Thoracic aorta (tissue), 2 donors: ENCODE measurements at places on chromosomes 3 and 15.

GRCh38 chr3:21979706-21980105 lies 228.7 kb upstream of the ZNF385D start:
- H3K4me1 ChIP-seq = no peaks in the 10 kb centered on the region
- H3K27me3 ChIP-seq = no peaks in the 10 kb centered on the region
- no peaks in the 10 kb centered on the region for H3K36me3 ChIP-seq

- H3K4me1 ChIP-seq = no peaks in the 10 kb centered on the region
- DNase-seq = no peak
- H3K27me3 ChIP-seq = no peaks in the 10 kb centered on the region
- H3K4me3 ChIP-seq = no peak overlapping the region
- no peak overlapping the region for H3K27ac ChIP-seq
- no peaks in the 10 kb centered on the region for H3K36me3 ChIP-seq
Observed at GRCh38 chr3:185029086-185029485, 123.8 kb downstream of the C3orf70 start.

DNA sequence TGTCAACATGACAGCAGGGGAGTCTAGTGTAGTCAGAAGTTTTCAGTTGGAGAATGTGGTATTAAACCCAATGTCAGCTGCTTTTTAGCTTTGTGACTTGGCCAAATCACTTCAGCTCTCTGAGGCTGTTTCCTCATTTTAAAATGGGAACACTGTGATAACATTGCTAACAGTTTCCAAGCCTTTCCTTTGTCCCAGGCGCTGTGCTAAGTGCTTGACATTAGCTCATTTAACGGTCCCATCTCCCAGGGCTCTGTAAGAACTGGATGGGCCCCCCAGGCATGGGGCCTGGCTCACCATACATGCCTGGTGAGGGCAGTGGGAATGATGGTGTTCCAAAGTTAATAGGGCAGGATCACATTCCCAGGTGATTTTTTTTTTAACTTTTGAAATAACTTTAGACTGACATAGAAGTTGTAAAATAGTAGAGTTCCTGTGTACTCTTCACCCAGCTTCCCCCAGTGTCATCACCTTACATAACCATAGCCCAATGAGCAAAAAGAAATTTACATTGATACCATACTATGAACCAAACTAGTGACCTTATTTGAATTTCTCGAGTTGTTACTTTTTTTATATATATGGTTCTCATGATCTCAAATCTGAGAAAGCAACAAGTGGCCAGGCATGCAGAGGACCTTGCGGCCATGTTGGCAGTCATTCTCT lies 7.7 kb downstream of the RASL12 start:
- H3K4me1 ChIP-seq = peaks cover 100% of the 10 kb centered on the region
- no peaks in the 10 kb centered on the region for H3K27me3 ChIP-seq
- DNase-seq = no peak
- H3K27ac ChIP-seq = peak overlapping the region; percentile 99
- peaks cover 47% of the 10 kb centered on the region for H3K36me3 ChIP-seq
- H3K4me3 ChIP-seq = peak overlapping the region; percentile 15

DNA sequence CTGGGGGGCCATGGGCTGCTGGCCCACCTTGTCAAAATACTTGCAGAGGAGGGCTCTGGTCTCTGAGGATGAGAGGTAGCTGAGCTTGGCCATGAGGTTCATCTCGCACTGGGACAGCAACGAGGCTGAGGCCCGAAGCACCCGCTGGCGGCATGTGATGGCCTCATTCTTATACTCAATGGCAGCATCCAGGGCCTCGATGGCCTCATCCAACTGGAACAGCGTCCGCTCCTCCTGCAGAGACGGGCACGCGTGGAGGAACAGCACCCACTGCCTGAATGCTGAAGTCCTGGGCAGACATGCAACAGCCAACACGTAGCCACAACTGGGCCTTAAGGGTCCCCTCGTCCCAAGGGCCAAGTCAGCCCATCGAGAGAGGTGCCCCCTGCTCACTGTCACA lies 25.0 kb downstream of the KIF7 start:
- H3K27me3 ChIP-seq = no peaks in the 10 kb centered on the region
- no peak overlapping the region for H3K4me3 ChIP-seq
- H3K27ac ChIP-seq = no peak overlapping the region

GRCh38 chr3:45986303-45986982 lies 9.2 kb downstream of the FYCO1 start:
- peaks cover 99% of the 10 kb centered on the region for H3K4me1 ChIP-seq
- peak overlapping the region; percentile 99 for H3K27ac ChIP-seq
- H3K4me3 ChIP-seq = peak overlapping the region; percentile 21
- DNase-seq = no peak
- no peaks in the 10 kb centered on the region for H3K27me3 ChIP-seq

- H3K36me3 ChIP-seq = no peaks in the 10 kb centered on the region
- H3K27ac ChIP-seq = no peak overlapping the region
- H3K4me3 ChIP-seq = no peak overlapping the region
- DNase-seq = no peak
- no peaks in the 10 kb centered on the region for H3K27me3 ChIP-seq
Observed at GRCh38 chr15:60928970-60929369, 300.1 kb downstream of the RORA start.

GRCh38 chr3:120049881-120050539 lies 44.2 kb downstream of the GSK3B start:
- H3K4me1 ChIP-seq = peaks cover 34% of the 10 kb centered on the region
- no peak for DNase-seq
- no peak overlapping the region for H3K27ac ChIP-seq
- no peaks in the 10 kb centered on the region for H3K27me3 ChIP-seq
- H3K36me3 ChIP-seq = no peaks in the 10 kb centered on the region

DNA sequence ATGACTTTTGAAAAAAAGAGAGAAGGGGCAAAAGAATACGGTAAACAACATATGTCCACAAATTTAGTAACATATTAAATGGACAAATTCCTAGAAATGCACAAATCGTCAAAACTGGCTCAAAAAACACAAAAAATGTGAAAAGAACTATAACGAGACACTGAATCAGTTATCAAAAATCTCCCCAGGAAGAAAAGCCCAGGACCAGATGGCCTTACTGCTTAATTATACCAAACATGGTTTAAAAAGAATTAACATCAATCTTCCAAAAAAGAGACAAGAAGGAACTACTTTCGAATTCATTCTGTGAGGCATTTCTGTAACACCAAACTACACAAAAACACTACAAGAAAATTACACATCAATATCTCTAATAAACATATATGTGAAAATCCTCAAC lies 117.4 kb downstream of the STAG1 start:
- H3K4me3 ChIP-seq = no peak overlapping the region
- H3K27me3 ChIP-seq = no peaks in the 10 kb centered on the region
- H3K27ac ChIP-seq = no peak overlapping the region
- no peaks in the 10 kb centered on the region for H3K36me3 ChIP-seq
- no peak for DNase-seq
- peaks cover 27% of the 10 kb centered on the region for H3K4me1 ChIP-seq

DNA sequence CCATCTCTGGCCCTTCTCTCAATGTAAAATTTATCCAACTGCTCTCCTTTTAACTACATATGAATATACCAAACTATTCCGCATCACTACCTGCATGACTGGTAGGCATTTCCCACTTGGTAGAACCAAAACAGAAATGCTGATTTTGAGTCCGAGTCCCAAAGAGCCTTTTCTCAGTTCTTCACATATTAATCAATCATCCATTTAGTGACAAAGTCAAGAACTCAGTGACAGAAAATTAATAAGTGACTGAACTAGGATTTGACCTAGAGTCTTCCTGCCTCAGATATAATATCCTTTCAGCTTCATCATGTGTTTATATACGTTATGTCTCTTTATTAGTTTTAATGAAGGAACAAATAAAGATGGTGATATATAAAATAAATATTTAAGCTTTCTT lies 700.6 kb upstream of the GOLIM4 start:
- DNase-seq = no peak
- no peaks in the 10 kb centered on the region for H3K36me3 ChIP-seq
- H3K27ac ChIP-seq = no peak overlapping the region
- H3K4me3 ChIP-seq = no peak overlapping the region
- no peaks in the 10 kb centered on the region for H3K4me1 ChIP-seq

GRCh38 chr3:186107215-186108105 lies 1.4 kb downstream of the ETV5 start:
- H3K27ac ChIP-seq = peak overlapping the region; percentile 90
- peak overlapping the region; percentile 93 for H3K4me3 ChIP-seq
- peak; percentile 17 for DNase-seq

GRCh38 chr3:192449036-192449435 lies 278.3 kb downstream of the FGF12 start:
- H3K27ac ChIP-seq = no peak overlapping the region
- no peaks in the 10 kb centered on the region for H3K4me1 ChIP-seq
- H3K36me3 ChIP-seq = no peaks in the 10 kb centered on the region
- no peak for DNase-seq
- H3K27me3 ChIP-seq = no peaks in the 10 kb centered on the region
- no peak overlapping the region for H3K4me3 ChIP-seq

DNA sequence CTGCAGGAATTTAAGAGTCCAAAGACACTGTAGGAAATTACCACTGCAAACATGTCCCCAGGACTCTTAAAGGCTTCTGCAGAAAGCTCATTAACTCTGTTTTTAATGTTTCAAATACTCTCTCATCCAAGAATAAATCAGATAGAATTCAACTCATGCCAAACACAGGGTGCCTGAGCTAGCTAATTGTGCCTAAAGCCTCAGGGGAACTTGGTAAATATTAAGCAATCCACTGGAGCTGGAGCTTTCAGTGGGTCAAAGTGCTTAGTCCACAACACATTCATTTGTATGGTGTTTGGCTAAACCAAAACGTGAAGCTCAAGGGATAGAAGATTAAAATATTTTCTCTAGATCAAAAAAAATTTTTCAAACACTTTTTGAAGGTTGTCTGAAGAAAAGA lies 131.4 kb downstream of the THRB start:
- H3K27ac ChIP-seq = peak overlapping the region; percentile 46
- DNase-seq = no peak
- H3K36me3 ChIP-seq = no peaks in the 10 kb centered on the region
- peaks cover 100% of the 10 kb centered on the region for H3K4me1 ChIP-seq
- no peaks in the 10 kb centered on the region for H3K27me3 ChIP-seq

DNA sequence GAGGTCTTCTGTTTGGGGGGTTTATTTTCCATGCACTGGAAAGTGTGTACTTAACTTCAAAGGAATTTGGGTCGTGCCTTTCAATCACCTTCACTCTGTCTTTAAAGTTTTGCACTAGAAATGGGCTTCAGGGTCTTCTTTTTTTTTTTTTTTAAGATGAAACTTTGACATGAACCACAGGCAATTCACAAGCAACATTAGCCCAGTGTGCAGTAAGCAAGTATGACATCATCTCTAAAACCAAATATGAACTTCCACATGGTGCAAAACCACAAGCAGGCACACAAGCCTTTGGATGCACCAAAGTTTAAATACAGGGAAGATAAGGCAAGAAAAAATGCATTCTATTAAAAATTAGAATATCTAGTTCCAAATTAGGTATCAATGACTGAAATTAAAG lies 381.9 kb downstream of the ERC2 start:
- no peak for DNase-seq
- peaks cover 11% of the 10 kb centered on the region for H3K4me1 ChIP-seq
- H3K27ac ChIP-seq = no peak overlapping the region

GRCh38 chr3:43279532-43279931 lies 6.8 kb upstream of the SNRK start:
- H3K36me3 ChIP-seq = no peaks in the 10 kb centered on the region
- DNase-seq = no peak
- H3K27ac ChIP-seq = no peak overlapping the region
- H3K27me3 ChIP-seq = no peaks in the 10 kb centered on the region

GRCh38 chr3:16290007-16290826 lies 25.2 kb downstream of the OXNAD1 start:
- H3K4me3 ChIP-seq = no peak overlapping the region
- no peak for DNase-seq
- H3K4me1 ChIP-seq = no peaks in the 10 kb centered on the region
- no peak overlapping the region for H3K27ac ChIP-seq
- H3K27me3 ChIP-seq = no peaks in the 10 kb centered on the region

DNA sequence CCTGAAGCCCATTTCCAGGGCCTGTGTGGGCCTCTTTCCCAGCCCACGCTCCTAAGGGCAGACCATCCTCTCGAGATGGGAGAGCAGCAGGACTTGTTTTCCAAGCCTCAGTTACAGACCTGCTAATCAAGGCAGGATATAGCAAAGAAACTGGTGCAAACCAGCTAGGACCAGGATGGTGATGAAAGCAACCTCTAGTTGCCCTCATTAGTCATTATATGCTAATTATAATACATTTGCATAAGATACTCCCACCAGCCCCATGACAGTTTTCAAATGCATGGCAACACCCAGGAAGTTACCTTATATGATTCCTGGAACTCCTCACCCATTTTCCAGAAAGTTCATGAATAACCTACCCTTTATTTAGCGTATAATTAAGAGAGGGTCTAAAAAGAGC lies 34.4 kb upstream of the TRH start:
- DNase-seq = no peak
- no peaks in the 10 kb centered on the region for H3K4me1 ChIP-seq
- H3K27me3 ChIP-seq = no peaks in the 10 kb centered on the region

GRCh38 chr3:10703875-10704274 lies 112.2 kb upstream of the SLC6A11 start:
- H3K4me3 ChIP-seq = no peak overlapping the region
- no peak overlapping the region for H3K27ac ChIP-seq
- DNase-seq = no peak
- no peaks in the 10 kb centered on the region for H3K4me1 ChIP-seq
- H3K27me3 ChIP-seq = peaks cover 4% of the 10 kb centered on the region

DNA sequence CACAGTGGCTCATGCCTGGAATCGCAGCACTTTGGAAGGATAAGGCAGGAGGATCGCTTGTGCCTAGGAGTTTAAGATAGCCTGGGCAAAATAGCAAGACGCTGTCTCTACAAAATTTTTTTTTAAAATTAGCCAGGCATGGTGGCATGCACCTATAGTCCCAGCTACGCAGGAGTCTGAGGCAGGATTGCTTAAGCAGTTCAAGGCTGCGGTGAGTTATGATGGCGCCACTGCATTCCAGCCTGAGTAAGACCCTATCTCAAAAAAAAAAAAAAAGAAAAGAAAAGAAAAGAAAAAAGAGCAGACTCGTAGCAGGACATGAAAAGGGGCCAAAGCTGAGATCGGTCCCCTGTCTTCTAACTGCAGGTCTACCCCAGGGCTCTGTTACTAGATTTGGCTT lies 18.9 kb downstream of the SRGAP3 start:
- no peaks in the 10 kb centered on the region for H3K4me1 ChIP-seq
- no peak overlapping the region for H3K4me3 ChIP-seq
- H3K36me3 ChIP-seq = no peaks in the 10 kb centered on the region
- no peaks in the 10 kb centered on the region for H3K27me3 ChIP-seq
- DNase-seq = no peak

GRCh38 chr3:140334132-140334929 lies 343.5 kb upstream of the TRIM42 start:
- H3K4me3 ChIP-seq = no peak overlapping the region
- no peak overlapping the region for H3K27ac ChIP-seq
- DNase-seq = no peak
- no peaks in the 10 kb centered on the region for H3K36me3 ChIP-seq
- no peaks in the 10 kb centered on the region for H3K27me3 ChIP-seq

- no peaks in the 10 kb centered on the region for H3K36me3 ChIP-seq
- DNase-seq = no peak
- no peaks in the 10 kb centered on the region for H3K27me3 ChIP-seq
- no peak overlapping the region for H3K27ac ChIP-seq
- no peak overlapping the region for H3K4me3 ChIP-seq
Observed at GRCh38 chr3:186385856-186386602, 24.0 kb upstream of the DGKG start.
